Thyroid gland (tissue), 4 donors: ENCODE measurements at places on chromosomes 1 and 21. TPM values are rescaled to one million over a fixed set of nuclear protein-coding genes. Genes with fewer than 3 reads are reported as not detected.

SGIP1 gene
- total RNA-seq = 25.6 TPM

GSTM1 gene
- not detected for total RNA-seq

C1orf167 gene
- 0.22 TPM for total RNA-seq

JAM2 gene
- total RNA-seq = 4.5 TPM

SFN gene
- total RNA-seq = 0.73 TPM

MIXL1 gene
- not detected for total RNA-seq

GRCh38 chr1:98280049-98280448, 359.2 kb upstream of the DPYD start:
- H3K27ac ChIP-seq = no peak overlapping the region
- no peaks in the 10 kb centered on the region for H3K36me3 ChIP-seq
- no peaks in the 10 kb centered on the region for H3K4me1 ChIP-seq
- no peak overlapping the region for H3K4me3 ChIP-seq
- no peaks in the 10 kb centered on the region for H3K27me3 ChIP-seq

DNA sequence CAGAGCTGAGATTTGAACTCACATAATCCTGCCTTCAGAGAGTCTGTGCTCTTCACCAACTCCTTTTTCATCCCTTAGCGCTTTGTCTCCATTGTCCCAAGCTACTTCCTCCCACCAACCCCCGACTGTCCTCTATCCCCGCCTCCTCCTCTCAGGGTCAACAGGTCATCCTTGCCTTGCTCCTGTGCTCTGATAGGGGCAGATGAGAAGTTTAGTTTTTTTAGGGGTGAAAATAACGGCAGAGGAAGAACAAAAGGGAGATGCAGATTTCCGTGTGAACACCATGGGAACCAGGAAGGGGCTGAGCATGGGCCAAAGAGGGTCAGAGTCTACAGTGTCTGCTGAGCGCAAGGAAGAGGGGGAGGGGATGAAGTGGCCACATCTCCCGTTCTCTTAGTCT, 31.9 kb downstream of the GLUL start:
- peaks cover 3% of the 10 kb centered on the region for H3K4me1 ChIP-seq
- no peak for DNase-seq
- H3K4me3 ChIP-seq = no peak overlapping the region

DNA sequence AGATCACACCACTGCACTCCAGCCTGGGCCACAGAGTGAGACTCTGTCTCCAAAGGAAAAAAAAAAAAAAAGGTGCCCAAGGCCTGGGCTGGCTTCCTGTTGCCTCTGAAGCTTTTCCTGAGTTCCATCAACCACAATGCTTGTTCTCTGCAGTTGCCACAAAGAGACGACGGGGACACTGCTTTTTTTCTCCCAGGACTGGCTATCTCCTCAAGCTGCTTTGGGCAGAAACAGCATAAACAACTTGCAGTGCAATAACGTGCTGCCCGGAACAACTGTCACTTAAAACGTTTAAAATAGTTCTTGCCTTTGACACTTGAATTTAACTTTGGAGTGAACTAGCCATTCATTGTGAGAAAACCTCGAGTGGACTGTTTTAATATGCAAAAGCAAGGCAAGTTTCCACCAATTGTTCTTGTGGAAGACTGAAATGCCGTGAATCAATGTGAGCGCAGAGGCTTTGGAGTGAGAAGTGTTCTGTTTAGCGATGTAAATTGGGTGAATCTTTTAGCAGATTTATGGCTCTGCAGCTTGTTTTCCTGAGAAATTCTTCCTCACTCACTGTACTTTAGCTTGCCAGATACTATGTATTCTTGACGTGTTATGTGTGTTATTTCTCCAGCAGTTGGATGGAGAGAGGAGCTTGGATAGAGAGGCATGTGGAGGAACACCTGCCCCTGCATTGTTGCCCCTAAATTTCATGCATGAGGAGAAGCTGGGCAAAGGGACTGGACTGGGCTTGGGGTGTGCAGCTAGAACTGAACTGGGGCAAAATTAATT, 188.1 kb upstream of the KIAA0040 start:
- DNase-seq = no peak
- H3K36me3 ChIP-seq = no peaks in the 10 kb centered on the region
- H3K4me3 ChIP-seq = no peak overlapping the region
- no peak overlapping the region for H3K27ac ChIP-seq

GRCh38 chr1:90580176-90580575, 136.9 kb downstream of the BARHL2 start:
- H3K27ac ChIP-seq = no peak overlapping the region
- no peak for DNase-seq
- H3K36me3 ChIP-seq = no peaks in the 10 kb centered on the region
- H3K4me3 ChIP-seq = no peak overlapping the region
- H3K4me1 ChIP-seq = no peaks in the 10 kb centered on the region

DNA sequence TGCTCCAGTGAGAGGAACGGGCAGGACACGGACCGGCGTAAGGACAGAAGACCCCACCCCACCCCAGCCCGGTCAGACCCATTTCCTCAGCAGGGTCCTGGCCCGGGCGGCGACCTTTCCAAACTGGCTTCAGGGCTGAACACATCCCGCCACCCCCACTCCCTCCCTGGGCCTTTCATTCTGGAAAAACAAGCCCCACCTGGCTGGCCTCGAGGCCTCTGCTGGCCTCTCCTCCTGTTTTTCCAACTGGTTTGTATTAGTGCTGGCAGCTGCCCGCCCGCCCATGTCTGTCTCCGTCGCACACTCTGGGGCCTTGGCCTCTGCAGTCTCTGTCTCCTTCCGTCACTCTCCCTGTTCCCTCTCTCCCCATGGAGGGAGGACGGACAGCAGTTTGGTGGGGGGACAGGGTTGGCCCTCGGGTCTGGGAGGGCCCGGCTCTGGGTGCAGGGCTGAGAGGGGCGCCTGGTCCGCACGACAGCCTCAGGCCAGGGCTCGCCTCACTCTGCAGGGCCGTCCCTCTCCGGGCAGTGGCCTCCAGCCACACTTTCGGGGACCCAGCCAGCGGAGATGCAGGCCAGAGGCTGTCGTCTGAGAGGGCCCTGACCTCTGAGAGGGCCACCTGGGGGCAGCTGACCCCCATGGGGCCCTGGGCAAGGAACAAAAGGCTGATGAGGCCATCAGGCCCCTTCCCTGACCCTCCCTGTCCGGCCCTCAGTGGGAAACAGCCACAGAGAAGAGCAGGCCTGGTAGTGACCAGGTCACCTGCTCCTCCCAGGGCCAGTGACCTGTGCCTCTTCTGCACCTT, 1.5 kb upstream of the MXRA8 start:
- no peaks in the 10 kb centered on the region for H3K36me3 ChIP-seq
- peaks cover 67% of the 10 kb centered on the region for H3K4me1 ChIP-seq
- no peak overlapping the region for H3K4me3 ChIP-seq
- H3K27ac ChIP-seq = peak overlapping the region; percentile 41
- no peaks in the 10 kb centered on the region for H3K27me3 ChIP-seq

- DNase-seq = no peak
- peaks cover 11% of the 10 kb centered on the region for H3K4me1 ChIP-seq
- H3K4me3 ChIP-seq = no peak overlapping the region
- H3K36me3 ChIP-seq = no peaks in the 10 kb centered on the region
These were observed 123.8 kb upstream of the CTTNBP2NL start for GRCh38 chr1:112272101-112272772.

GRCh38 chr1:44609412-44609767, 64.9 kb downstream of the TMEM53 start:
- no peak overlapping the region for H3K4me3 ChIP-seq
- no peak overlapping the region for H3K27ac ChIP-seq
- H3K4me1 ChIP-seq = no peaks in the 10 kb centered on the region
- DNase-seq = peak; percentile 19
- peaks cover 3% of the 10 kb centered on the region for H3K27me3 ChIP-seq

DNA sequence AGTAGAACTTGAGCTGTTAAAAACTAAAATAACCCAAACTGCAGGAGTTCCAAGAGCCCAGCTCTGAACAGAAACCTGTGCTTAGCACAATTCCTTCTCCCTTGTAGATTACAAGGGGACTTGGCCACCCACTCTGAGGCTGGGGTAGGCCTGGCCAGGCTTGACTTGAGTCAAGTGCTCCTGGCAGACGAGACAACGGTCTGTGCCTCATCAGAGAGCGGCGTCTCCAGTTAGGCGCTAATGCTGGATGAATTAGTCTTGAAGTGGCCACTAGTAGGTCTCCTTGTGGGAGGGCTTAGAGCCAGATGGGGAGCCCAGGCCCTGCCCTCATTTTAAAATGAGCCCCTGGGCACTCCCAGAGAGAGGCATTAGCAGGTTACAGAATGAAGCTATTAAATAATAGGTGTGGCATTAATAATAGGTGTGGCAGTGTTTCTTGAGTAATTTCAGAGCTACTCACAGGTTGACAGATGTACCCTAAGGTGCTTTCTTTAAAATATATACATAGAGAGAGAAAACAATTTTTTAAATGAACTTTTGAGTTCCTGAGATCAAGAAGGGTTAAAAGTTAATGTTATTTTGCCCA, 1.1 kb downstream of the EEIG2 start:
- H3K27ac ChIP-seq = peak overlapping the region; percentile 53
- peak overlapping the region; percentile 5 for H3K4me3 ChIP-seq
- no peaks in the 10 kb centered on the region for H3K36me3 ChIP-seq
- H3K27me3 ChIP-seq = no peaks in the 10 kb centered on the region
- DNase-seq = peak; percentile 46

GRCh38 chr1:19345391-19345790, 33.3 kb downstream of the SLC66A1 start:
- no peak overlapping the region for H3K4me3 ChIP-seq
- H3K27me3 ChIP-seq = no peaks in the 10 kb centered on the region
- no peak for DNase-seq

DNA sequence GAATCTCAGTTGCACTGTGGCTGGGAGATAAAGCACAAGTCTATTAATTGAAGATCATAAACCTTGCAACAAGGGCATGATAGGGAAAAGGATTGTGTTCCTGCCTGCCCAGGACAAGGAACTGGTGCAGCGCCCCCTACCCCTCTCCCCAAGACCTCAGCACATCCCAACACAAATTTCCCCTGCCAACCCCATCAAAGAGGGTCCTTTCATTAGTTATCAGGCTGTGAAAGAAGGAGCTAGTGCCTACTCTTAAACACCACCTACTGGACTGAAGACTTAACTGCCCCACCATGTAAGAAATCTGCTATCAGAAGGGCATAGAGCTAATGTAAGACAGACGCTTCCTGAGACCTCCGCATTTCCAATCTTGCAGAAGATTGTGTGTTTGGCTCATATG, 372.6 kb downstream of the AGBL4 start:
- no peaks in the 10 kb centered on the region for H3K27me3 ChIP-seq
- H3K27ac ChIP-seq = no peak overlapping the region
- H3K4me3 ChIP-seq = no peak overlapping the region
- no peaks in the 10 kb centered on the region for H3K36me3 ChIP-seq
- H3K4me1 ChIP-seq = no peaks in the 10 kb centered on the region

DNA sequence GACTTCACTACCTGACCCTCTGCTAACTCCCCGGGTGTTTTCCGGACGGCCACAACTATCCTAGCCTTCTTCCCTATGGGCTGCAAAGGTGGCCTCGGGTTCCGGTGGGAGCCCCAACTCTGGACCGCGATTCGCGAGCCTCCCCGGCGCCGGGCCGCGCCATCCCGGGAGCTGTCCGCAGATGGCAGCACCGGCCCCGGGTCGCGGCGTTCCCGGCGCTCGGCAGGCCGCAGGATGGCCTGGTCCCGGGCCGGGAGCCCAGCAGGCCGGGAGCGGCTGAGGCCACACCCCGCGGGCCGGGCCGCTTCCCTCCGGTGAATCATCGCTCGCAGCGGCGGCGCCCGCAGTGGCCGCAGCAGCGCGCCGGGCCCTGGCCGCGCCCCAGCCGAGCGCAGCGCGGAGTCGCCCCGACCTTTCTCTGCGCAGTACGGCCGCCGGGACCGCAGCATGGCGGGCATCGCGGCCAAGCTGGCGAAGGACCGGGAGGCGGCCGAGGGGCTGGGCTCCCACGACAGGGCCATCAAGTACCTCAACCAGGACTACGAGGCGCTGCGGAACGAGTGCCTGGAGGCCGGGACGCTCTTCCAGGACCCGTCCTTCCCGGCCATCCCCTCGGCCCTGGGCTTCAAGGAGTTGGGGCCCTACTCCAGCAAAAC, at the start of gene CAPN2:
Gene CAPN2 (plus strand): TSS at position 346 of the 656 bp plus-strand sequence. CDS start 102 bp downstream, at position 448.
- peak within 1 kb of the TSS; percentile 94 for H3K4me3 ChIP-seq
- H3K4me1 ChIP-seq = peaks cover 59% of the 10 kb centered on the region
- H3K36me3 ChIP-seq = no peaks in the 10 kb centered on the region
- no peaks in the 10 kb centered on the region for H3K27me3 ChIP-seq

DNA sequence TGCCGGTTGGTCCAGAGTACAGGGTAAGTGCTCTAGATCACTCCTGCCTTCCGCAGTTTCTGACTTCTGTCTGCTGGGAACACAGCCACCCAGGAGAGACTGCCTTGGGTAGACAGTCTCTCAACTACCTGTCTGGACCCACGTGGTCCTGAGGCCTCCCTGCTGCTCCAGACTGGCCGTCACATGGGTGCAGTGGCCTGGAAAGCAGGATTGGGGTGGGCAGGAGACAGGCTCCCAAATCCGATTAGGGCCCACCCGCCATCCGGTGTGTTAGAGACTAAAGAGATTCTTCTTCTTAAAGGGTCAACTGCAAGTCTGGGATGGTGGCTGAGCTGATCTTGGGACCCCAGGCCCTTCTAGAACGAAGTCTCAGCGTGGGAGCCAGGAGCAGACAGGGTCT, 105.5 kb downstream of the EBNA1BP2 start:
- H3K27me3 ChIP-seq = no peaks in the 10 kb centered on the region
- no peaks in the 10 kb centered on the region for H3K36me3 ChIP-seq
- no peak overlapping the region for H3K27ac ChIP-seq
- no peak overlapping the region for H3K4me3 ChIP-seq
- DNase-seq = peak; percentile 45
- H3K4me1 ChIP-seq = peaks cover 3% of the 10 kb centered on the region

- no peaks in the 10 kb centered on the region for H3K27me3 ChIP-seq
- H3K4me1 ChIP-seq = peaks cover 5% of the 10 kb centered on the region
- H3K36me3 ChIP-seq = no peaks in the 10 kb centered on the region
- H3K27ac ChIP-seq = no peak overlapping the region
- no peak for DNase-seq
These were observed 13.9 kb upstream of the CPT2 start for GRCh38 chr1:53182716-53183094.

- no peak overlapping the region for H3K27ac ChIP-seq
- H3K36me3 ChIP-seq = no peaks in the 10 kb centered on the region
- peak; percentile 49 for DNase-seq
- peaks cover 16% of the 10 kb centered on the region for H3K27me3 ChIP-seq
- peaks cover 23% of the 10 kb centered on the region for H3K4me1 ChIP-seq
- no peak overlapping the region for H3K4me3 ChIP-seq
These were observed 6.3 kb downstream of the HAPLN2 start for GRCh38 chr1:156625436-156626078.

DNA sequence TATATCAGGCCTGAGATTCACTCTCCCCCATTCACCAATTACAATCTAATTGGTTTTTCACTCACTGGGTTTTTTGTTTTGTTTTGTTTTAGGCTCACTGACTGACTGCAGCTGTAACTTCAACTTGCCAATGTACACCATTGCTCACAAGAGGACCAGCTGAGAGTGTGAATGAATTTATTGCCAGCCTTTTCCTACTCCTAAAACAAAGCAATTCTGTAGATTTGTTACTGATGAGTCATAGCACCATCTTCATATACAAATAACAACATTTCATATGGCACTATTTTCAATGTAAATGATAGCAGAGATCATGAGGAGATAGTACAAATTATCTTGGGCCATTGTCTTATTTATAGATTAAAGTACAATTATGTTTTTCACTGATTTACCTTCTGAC, 76.0 kb upstream of the DPYD start:
- H3K27ac ChIP-seq = no peak overlapping the region
- no peak for DNase-seq
- no peaks in the 10 kb centered on the region for H3K27me3 ChIP-seq
- no peak overlapping the region for H3K4me3 ChIP-seq

- peak; percentile 90 for DNase-seq
- H3K27ac ChIP-seq = no peak overlapping the region
- no peaks in the 10 kb centered on the region for H3K27me3 ChIP-seq
- no peaks in the 10 kb centered on the region for H3K4me1 ChIP-seq
- H3K36me3 ChIP-seq = no peaks in the 10 kb centered on the region
These were observed 161.4 kb downstream of the SLC35F3 start for GRCh38 chr1:234065794-234066447.
